C1 segment of cervical spinal cord (tissue), 14 donors: ENCODE measurements at places on chromosomes 2 and 18.

- DNase-seq: no peak
Observed at GRCh38 chr2:239555571-239555905, 154.7 kb upstream of the HDAC4 start.

GRCh38 chr2:15142069-15142689, 419.0 kb downstream of the NBAS start:
- DNase-seq: no peak

DNA sequence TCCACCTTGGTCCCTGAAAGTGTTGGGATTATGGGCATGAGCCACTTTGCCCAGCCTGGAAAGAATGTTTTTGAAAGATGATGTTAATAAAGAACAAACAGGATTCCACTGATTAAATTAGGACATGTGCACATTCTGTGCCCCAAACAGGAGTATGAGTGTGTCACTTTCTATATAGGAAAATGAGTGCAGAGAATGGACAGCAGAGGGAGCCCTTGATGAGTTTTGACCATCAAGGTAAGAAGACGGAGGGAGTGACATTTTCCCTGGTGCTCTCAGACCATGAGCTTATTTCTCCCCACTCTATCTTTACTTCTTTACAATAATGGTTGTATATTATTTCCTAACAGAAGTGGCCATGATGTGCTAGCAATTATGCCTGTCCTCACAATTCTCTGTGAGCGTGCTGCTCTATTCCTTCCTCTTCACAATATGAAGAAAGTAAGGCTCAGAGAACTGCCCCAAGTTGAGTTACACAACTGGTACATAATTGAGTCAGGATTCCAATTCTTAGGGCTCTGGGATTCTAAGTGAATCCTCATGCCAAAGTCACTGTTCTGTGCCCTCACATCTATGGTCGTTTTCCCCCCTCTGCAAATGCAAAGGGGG, 20.6 kb downstream of the RPL37A start:
- DNase-seq: no peak

DNA sequence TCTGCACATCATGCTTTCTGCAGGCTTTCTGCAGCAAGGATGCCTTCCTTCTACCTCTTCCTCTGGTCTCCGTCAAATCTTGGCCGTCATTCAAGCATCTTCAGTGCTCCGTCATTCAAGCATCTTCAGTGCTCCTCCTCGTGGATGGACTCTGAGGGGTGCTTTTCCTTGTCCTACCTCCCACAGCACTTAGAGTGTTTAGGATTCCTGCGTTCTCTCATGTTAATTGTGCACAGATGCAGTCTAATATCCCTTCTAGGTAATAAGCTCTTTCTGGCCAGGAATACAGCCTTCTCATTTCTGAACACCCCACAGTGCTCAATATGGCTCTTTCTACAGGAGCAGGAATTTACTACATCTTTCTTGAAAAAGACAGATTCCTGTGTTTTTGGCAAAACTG, 59.8 kb downstream of the ZNF236 start:
- DNase-seq: no peak

GRCh38 chr2:96145036-96145847, at the start of gene DUSP2:
Gene DUSP2, minus strand, starts transcription at chr2:96145440. Its CDS starts 86 bp downstream, at chr2:96145354.
- DNase-seq: peak; percentile 66

DNA sequence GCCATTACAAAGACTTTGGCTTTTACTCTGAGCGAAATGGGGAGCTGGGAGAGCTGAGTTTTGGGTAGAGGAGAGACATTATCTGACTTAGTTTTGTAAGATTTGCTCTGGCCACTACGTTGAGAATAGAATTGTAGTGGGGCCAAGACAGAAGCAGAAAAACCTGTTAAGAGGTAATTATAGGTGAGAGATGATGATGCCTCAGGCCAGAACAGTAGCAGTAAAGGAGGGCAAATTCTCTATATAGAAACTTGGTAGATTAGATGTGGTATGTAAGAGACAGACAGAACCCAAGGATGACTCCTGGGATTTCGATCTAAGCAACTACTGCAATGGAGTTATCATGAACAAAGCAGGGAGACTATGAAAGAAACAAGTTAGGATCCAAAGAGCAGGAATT, 17.4 kb upstream of the CREB1 start:
- DNase-seq: no peak

- DNase-seq: no peak
Observed at GRCh38 chr2:26735883-26736588, 28.0 kb upstream of the SLC35F6 start.

- DNase-seq: no peak
Observed at GRCh38 chr18:41993151-41993550, 38.1 kb downstream of the PIK3C3 start.

DNA sequence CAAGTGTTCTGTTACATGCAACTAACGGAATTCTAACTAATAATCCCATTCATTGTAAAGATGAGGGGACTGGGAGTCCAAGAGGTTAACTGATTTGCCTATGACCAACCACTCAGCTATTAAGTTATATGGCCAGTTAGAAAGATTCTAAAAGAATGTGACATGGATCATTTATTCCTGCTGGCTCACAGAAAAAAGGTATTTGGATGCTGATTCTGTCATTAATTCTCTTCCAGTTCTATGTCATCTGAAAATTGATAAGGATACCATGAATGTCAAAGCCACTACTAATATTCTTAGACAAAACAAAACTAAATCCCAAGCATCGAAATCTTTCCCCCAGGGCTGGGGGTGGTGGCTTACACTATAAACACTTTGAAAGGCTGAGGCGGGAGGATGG, 41.2 kb upstream of the GORASP2 start:
- no peak for DNase-seq

DNA sequence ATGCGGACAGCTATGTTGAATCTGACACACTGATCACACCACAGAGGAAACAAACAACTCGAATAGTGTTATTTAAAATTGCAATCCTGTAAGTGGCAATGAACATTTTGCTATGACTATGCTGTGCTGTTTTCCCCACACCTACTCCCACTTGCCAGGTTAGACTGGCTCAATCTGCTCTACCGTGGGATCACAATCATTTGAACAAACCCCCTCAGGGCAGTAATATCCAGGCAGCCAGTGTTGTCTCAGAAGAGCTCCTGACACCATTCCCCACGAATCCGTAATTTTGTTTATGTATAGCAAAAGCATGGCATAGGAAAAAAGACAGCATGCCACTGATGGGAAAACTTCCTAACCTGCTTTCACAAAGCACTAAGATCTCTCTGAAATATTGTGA, 284.3 kb downstream of the ERBB4 start:
- DNase-seq: no peak

- no peak for DNase-seq
Observed at GRCh38 chr2:148978026-148978685, 60.3 kb upstream of the LYPD6B start.

GRCh38 chr2:109134741-109135358, 5.8 kb downstream of the SH3RF3 start:
- DNase-seq: no peak

DNA sequence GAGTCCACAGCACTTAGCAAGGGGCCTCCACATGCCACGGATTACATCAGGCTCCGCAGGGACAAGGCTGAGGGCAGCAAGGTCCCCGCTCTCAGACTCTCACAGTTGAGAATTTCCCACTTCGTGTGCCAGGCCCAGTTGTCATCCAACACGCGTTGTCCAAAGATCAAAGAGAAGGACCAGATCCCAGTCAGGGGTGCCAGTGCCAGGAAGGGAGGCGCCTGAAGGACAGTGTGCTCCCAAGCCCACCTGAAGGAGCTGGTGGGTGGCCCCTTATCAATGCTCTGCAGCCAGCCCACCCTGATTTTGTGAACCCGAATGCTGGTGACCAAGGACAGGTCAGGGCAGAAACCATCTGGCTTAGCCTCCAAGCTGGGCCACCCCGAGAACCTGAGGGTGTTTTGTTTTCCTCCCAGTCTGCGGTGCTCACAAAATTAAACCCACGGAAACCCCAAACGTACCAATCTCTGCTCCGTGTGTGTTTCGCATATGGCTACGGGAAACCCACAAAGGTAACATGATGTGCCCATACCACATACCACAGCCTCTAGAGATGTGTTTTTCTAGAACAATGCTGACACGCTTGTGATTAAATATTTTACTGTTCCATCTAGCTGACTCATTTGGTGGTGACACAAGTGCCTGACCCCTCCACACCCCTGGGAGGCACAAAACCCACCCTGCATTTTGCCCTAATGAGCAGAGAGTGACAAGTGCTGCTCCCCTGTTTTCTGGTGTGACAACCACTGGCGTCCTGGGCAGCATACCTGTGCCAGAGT, 24.5 kb downstream of the CRACDL start:
- DNase-seq: no peak

DNA sequence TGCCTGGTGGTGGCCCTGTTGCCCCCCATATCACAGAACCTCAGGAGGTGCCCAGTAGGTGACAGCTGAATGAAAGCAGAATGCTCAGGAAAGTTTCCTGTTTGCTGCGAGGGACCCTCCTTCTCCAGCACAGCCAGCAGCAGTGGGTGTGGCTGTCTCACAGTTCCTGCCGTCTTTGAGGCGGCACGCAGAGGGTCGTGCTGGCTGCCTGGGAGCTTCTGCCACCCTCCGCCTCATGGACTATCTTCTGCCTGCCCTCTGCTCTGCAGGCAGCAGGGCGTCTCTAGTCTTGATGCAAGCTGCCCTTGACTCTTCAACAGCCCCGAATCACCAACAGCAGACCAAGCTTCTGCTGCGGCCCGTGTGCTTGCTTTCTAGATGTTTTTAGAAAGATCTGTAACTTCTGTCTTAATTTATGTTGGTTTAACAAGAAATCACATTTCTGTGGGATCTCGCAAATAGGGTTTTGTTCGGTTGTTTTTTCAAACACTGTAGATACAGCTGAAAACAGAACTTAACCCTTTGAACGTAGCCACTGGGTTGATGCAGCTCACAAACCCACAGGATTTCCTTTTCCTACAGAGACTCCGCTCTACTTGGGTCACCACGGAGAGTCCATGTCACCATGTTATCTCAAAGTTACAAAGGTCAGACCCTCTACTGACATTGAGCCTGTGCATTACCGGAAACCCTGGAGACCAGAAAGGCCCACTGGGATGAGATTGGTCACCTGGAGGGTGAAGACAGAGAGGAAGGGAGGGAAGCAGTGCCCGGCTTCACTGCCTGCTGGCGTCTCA, 144.9 kb downstream of the ACOXL start:
- DNase-seq: no peak

- no peak for DNase-seq
Observed at GRCh38 chr2:166432331-166432730, 56.6 kb upstream of the SCN9A start.
